Epithelial cell of prostate (primary cell): ENCODE measurements at places on chromosomes 1 and 21.

GRCh38 chr21:46598581-46599572 is 6.0 kb downstream of the S100B start:
- no peak for DNase-seq

GRCh38 chr1:175560192-175560591 is 183.2 kb downstream of the TNR start:
- no peak for DNase-seq

- no peak for DNase-seq
Measured at GRCh38 chr1:229098361-229098760, 172.6 kb upstream of the RAB4A start.

DNA sequence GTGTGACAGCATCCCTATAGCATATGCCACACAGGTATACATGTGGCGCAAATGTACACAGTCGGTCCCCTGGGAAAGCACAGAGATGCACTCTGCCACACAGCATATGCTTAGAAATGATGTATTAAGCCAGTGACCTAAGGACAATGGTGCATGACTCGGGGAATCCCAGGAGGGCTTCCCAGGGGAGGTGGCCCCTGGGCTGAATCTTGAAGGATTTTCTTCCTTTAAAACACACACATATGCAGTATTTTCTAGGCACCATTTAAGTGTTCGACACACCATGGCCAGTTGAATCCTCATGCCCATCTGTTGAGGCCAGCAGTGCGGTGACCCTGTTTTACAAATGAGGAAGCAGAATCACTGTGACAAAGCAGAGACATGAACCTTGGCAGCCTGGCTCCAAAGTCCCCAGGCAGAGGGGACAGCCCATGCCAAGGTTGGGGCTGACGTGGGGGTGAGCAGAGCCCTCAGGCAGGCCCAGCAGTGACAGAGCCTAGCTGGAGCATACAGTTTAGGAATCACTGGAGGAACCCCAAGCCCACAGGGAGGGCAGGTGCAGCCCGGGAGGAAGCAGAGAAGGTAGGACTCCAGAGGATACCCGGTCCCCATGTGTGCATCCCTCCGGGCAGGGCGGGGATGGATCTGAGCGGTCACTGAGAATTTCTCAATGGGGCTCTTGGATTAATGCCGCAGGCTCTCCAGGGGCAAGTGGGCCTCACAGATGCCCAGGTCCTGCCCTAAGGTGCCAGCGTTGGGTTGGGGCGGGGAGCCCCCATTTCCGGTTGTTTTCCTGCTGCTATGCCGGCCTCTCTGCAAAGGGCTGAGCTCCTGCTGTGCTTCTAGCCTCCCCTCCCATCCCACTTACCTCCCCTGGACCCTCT is 28.4 kb downstream of the WNT3A start:
- no peak for DNase-seq

DNA sequence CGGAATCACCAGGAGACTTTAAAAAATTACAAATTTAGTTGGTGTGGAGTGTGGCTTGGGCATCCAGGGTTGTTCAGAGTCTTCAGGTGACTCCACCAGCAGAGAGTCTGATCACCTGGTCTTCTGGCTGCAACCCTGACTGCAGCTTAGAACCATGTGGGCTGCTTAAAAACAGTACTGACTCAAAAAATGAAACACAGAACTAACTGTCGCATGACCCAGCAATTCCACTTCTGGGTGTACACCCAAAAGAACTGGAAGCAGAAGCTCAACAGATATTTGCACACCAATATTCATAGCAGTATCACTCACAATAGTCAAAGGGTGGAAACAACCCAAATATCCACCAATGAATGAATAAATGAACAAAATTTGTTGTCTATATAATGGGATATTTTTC is 17.3 kb downstream of the TLR5 start:
- no peak for DNase-seq

DNA sequence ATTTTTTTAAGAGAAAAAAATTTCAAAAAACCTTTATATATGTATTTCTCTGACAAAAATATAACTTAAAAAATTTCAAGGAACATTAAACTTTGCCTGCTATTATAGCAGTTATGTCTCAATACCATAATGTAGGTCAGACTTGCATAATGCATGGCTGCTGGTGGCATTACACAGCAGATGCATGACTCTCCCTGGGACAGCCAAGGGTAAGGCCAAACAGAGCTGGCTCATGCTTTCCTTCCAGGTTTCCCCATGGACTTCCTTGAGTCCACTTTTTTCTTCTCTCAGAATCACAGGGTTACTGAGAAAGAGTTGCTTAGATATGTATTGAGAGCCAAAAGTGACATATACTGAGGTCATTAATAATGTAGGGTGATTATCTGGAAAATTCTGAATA is 43.7 kb downstream of the RHOU start:
- no peak for DNase-seq

GRCh38 chr1:153322568-153322967 is 9.8 kb upstream of the PGLYRP3 start:
- no peak for DNase-seq

GRCh38 chr1:20552728-20553445 is 514 bp downstream of the FAM43B start:
- DNase-seq = no peak

GRCh38 chr1:111497592-111497991 is 5.8 kb downstream of the ADORA3 start:
- DNase-seq = no peak

DNA sequence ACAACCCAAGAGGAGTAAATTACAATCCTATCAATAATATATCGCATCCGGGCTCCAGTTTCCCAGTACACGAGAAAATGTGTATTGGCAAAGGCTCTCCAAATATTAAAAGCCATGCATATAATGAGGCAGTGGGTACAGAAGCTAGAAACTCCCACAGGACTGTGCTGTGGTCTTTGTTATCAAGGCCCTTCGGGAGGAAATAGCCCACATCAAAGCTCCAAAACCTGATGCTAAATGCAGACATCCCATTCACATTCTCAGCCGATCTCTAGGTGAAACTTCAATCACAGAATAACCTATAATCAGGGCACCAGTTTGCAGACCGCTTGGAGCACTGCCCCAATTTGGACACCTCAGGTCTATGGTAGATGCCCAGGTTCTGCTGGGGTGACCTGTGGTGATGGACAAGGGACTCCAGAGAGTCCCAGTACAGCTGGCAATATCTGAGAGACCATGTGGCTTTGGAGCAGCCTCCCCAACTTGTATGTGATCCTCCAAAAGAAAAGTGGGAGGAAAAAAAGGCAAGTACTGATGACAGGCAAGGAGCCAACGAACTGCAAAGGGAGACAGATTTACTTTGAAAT is 148.8 kb upstream of the CAMK1G start:
- DNase-seq = no peak

DNA sequence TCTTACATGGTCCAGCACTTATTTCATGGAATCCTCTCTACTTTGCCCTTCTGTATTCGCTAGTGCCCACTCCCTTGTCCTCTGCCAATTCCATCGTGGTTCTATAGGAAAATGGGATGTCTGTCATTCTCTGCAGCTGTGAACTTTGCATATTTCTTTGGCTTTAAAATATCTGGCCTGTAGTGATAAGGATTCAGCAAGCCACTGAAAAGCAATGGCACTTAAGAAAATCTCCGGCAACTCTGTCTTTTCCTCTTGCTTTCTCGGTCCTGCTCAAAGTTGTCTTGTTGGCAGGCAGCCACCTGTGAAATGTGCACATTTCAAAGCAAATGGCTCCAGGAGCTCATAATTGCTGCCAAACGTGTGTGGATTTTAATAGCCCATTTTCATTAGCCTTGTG is 91.8 kb downstream of the CHD1L start:
- no peak for DNase-seq

DNA sequence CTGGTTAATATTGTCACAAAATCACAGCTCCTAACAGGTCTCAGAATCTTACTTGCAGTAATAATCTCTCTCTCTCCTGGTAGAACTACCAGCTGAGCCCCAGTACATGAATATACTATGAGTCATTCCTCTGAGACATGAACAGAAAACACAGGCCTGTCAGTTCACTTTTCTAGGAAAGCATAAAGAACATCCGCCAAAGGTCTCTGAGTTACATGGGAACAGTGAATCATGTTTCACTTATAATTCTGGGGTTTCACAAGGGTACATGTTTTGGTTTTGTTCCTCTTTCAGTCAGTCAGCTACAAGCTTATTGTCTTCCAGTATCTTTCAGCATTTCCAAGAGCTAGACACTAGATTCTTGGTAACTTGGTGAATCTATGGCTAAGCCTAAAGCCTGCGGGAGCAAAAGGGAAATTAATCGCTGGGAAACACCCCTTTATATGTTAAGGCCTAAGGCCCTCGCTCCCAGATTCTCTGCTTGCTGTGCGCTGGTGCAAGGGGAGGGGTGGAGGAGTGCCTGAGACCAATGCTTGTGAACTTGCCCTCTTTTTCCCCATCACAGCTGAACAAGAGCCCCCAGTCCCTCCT is 31.7 kb downstream of the IFNGR2 start:
- DNase-seq = peak; percentile 90

DNA sequence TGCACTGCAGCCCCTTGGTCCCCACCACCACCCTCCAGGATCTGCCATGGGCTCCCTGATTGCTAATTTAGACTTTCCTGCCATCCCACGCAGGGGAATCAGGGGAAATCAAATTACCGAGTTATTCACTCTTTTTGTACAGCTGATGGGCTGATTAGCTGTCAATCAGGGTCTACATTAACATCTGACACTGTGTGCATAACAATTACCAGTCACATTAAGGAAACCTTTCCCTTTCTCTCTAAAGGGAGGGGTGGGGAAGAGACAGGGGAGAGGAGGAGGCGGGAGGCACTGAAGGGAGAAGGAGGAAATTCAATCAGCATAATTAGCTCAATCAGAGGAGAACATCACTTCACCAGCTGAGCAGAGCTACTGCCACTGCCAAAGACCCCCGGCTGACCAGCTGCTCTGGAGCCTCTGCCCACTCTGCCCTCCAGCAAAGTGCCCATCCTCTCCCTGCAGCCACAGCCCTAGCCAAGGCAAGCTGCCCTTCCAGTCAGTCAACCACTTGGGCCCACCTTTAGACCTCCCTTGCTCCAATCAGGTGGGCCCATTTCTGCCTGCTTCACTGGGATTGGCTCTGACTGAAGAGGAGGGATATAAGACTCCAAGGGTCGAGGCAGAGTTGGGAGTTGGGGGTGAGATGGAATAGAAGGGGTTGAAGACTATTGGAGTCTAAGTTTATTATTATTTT is 199.3 kb upstream of the ZC3H12A start:
- DNase-seq = no peak

- DNase-seq = no peak
Measured at GRCh38 chr1:162022626-162023025, 1.0 kb downstream of the OLFML2B start.

GRCh38 chr1:165843304-165843703 is 15.9 kb downstream of the UCK2 start:
- no peak for DNase-seq
